Jurkat, Clone E6-1 (cell line): ENCODE measurements at places on chromosomes 5 and 9.
A peak's percentile ranks its signal among the peaks of the same experiment; 100 is the strongest.

DNA sequence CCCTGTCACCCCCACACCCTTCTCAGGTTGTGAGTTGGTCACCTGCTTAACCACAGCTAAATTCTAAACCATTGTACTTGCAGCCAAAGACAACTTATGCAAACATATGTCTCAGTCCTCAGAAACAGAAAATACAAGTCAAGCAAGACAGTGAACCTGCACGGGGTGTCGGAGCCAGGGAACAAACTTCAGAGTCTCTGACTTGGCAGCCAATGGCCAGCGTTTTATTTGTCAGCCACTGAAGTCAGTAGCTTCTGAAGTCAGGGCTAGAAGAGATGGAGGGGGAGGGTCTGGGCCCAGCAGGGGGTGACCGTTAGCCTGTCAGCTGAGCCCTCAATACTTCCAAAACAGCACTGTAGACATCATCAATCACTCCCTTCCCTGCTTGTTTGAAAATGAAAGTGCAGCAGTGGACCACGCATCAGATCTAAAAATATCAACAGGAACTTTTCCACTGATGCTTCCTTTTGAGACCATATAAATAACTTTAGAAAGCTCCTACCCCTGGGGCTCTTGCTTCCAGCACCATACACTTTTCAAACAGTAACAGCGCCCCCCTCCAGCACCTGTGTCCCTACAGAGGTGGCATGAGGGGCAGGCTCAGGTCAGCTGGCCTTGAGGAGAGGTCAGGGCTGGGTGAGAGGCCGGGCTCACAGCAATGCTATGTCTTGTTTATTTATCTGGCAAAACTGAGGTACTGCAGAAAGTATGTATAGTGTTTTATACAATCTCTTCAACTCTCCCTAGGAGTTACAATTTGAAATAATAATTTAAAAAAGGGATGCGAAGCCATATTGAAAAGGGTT is 142.5 kb downstream of the ACER2 start:
- no peak for DNase-seq

DNA sequence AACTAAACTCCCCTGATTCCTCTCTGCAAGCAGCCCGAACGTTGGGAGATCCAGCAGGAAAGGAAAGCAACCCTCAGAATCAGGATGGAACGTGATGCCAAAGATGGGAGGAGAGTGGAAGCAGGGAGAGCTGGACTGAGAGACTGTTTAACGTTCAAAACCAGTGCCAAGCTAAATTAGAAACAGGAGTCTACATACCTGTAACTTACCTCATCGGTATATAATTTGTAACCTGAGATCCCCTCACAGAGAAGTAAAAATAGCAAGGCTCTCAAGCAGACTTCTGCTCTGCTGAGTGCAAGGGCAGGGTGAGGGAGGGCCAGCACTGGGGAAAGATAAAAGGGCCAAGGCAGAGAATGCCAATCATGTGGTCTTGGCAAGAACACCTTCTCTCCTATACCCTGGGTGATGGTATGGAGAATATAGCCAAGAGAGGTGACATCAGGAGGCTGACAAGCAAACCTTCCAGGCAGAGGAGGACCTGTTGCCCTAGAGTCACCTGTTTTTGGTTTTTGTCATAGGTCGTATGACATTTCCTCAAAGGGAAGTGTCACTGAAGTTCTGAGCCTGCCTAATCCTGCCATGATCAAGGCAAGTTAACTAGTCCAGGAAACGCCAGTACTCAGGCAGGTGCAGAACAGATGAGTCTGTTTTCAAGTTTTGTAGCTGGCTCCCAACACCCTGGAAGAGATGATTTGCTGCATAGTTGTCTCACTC is 472.0 kb downstream of the NFIB start:
- peak; percentile 1 for DNase-seq

DNA sequence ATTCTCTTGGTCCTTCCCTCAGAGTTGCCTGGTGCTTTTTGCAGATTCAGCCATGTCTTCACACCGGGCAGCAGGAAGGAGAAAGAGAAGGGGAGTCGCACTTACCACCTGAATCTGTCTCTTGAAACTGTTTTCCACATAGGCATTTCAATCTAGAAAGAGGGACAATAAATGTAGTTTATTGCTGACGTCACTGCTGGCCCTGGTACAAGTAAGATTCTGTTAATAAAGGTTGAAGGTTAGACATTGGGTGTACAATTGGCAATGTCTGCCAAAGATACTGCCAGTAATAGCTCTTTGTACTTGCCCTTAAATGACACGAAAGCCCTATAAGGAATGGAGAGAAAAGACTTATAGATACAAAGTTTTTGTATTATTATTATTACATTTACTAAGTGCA is 72.8 kb downstream of the MEGF10 start:
- DNase-seq: no peak

DNA sequence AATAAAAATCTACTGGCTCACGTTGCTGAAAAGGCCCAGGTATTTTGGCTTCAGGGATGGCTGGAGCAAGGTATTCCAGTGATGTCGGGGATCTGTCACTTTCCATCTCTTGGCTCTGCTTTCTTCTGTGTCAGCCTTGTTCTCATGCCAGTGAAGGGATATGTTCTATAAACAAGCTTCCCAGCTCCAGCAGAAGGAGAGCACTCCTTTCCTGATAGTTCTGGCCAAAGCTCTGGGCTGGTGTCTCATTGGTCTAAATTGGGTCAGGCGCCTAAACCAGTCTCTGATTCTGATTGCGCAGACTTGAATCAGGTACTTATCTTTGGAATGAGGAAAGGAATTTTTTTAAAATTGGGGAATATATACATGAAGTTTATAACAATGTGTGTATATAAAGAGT is 5.1 kb downstream of the SNX30 start:
- no peak for DNase-seq

- no peak for DNase-seq
These were observed 27.1 kb downstream of the DCTN4 start for GRCh38 chr5:150731669-150732242.
